Activated naive CD8-positive, alpha-beta T cell treated with anti-CD3 and anti-CD28 coated beads for 36 hours (primary cell): ENCODE measurements at places on chromosomes 5 and 9. TPM values are rescaled to one million over a fixed set of nuclear protein-coding genes. Genes with fewer than 3 reads are reported as not detected.

DNA sequence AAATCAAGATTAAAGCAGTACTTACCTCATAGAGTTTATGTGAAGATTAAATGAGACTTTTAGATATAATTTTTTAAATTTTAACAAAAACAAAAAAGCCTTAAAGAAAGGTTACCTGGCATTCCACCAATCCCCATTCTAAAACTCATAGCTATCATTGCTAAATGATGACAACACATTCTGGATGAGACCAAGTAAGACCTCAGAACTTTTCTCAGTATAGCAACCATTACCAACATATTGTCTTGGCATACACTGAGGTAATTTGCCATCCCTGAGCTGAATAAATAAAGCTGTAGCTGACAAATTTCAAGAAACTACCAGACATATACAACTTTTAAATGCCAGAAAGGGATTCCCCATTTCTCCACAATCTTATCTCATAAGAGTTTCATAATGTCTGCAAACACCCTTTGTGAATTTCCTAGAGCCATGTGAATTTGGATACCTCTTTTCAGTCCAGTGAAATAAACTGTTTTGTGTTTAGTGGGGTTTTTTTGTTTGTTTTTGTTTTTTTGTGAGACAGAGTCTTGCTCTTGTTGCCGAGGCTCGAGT lies 29.5 kb downstream of the RANBP3L start:
- DNase-seq: no peak

GRCh38 chr5:77316871-77317661 lies 106.6 kb downstream of the PDE8B start:
- no peak for DNase-seq

GRCh38 chr5:39461007-39461682 lies 36.4 kb upstream of the DAB2 start:
- no peak for DNase-seq

DNA sequence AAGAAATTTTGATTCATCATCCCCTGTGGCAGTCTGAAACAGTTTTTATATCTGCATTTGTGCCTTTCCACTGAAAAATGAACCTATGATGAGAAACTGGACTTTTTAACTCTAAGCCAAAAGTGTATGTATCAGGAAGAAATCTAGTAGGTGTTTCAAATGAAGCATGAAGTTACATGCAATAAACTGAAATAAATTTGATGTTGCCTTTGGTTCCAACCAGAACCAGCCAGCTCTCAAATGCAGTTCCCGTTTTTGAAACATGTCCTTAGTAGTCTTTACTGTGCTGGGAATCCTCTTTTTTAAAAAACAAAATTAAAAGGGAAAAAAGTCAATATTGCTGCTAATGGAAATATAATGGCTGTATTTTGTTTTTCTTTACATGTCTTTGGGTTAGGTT lies 43.9 kb downstream of the HACD4 start:
- DNase-seq: no peak

GRCh38 chr5:143011585-143011984 lies 241.4 kb downstream of the ARHGAP26 start:
- no peak for DNase-seq

- no peak for DNase-seq
Measured at GRCh38 chr5:126178521-126178920, 244.7 kb upstream of the GRAMD2B start.

DNA sequence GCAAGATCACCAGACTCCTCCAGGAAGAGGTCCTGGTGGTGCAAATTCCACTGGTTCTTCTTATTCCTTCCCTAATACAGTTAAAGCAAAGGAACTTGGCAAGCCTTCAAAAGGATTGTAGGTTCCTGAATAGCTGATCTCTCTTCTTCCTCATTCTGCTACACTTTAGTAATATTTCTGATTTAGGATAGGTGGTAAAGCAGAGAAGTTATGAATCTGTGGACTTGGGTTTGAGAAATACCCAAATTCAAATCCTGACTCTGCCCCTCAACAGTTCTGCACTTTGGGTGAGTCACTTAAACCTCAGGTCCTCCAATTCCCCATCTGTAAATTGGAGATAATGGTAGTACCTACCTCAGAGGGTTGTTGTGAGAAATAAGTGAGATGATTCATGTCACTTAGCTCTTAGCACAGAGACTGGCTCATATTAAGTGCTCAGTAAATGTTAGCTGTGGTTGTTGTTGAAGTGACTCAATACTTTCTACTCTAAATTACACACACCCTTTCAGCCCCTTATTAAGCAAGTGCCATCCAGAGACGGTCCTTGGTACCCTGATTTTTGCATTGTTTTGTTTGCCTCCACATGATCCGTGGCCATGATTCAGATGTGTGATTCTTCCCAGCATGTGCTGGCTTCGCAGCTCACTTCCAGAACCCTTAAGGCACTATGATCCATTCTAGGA lies 5.2 kb downstream of the SH3RF2 start:
- DNase-seq: no peak

GRCh38 chr5:104189909-104190308 lies 627.3 kb upstream of the NUDT12 start:
- DNase-seq: no peak

DNA sequence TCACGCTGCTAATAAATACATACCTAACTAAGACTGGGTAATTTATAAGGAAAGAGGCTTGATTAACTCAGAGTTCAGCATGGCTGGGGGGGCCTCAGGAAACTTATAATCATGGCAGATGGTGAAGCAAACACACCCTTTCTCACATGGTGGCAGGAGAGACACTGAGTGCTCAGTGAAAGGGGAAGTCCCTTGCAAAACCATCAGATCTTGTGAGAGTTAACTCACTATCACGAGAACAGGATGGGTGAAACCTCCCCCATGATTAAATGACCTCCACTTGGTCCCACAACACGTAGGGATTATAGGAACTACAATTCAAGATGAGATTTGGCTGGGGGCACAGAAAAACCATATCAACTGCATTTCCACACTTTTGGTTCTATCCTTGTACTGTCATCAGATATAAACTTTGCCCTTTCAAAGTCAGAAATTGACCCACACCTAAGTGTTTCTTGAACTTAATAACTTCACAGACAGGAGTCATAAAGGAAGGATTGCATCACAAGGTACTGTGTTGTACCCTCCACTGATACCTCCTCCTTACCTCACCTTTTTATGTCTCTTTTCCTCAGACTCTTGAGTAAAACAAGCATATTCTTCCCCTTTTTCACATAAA lies 319.1 kb upstream of the PIK3R1 start:
- DNase-seq: no peak

DNA sequence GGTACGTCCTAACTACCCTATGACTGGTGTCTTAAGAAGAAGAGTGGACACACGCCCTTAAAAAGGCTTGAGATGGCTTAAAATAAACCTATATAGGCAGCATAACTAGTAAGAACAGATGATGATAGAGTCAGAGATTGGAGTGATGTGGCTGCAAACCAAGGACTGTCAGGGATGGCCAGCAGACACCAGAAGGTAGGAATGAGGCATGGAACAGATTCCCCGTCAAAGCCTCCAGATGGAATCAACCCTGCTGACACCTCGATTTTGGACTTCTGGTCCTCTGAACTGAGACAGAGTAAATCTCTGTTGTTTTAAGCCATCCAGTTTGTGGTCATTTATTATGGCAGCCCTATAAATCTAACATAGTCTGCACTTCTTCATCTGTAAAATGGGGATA lies 7.4 kb downstream of the TMOD1 start:
- DNase-seq: no peak

- peak; percentile 57 for DNase-seq
Measured at GRCh38 chr9:96009690-96010472, 134.4 kb downstream of the ERCC6L2 start.

DNA sequence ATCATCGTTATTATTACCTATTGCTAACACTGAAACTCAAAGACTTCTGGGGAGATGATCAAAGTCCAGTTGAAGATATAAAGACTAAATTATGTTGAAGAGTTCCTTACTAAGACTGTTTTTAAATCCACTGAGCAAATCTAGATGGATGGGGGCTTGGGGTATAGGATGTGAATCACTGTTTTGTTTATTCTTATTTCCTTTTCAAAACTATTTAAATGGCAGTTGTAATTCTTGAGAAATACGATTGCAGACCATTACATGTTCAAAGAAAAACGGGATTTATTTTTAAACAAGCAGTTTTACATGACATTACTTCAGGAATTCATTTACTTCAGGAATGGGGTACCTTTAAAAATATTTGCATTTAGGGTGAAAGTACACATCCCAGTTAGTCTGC lies 4.3 kb downstream of the RASGRF2 start:
- DNase-seq: no peak

DNA sequence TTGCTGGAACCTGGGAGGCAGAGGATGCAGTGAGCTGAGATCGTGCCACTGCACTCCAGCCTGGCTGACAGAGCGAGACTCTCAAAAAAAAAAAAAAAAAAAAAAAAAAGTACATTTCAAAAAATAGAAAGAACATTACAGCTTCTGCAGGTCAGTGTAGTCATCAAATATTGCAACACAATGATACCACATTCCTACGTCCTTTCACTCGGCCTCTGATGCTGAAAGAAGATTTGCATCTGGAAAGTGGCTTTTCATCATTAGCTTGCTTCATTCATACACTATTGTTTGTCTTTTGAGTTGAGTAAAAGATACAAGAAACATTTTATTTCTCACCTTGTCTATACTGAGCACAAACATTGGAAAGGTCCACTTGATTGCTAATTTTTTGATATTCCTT lies 59.6 kb upstream of the CPLANE1 start:
- no peak for DNase-seq

DNA sequence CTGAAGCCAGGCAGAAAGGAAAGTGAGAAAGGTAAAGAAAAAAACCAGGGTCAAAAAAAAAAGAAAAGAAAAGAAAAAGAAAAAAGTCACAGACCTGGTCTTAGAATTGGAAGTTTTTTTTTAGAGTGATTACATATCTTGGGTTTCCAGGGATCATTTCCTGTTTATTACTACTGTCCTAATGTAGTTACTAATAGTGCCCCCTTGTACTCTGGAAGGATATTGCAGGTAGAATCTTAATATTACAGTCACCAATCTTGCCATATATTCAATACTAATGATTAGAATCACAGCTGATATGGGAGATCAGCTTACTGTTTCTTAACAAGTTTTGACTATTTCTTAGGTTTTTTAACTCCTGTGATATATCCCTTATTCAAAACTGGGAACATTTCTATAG lies 543.2 kb upstream of the CDH6 start:
- no peak for DNase-seq

DNA sequence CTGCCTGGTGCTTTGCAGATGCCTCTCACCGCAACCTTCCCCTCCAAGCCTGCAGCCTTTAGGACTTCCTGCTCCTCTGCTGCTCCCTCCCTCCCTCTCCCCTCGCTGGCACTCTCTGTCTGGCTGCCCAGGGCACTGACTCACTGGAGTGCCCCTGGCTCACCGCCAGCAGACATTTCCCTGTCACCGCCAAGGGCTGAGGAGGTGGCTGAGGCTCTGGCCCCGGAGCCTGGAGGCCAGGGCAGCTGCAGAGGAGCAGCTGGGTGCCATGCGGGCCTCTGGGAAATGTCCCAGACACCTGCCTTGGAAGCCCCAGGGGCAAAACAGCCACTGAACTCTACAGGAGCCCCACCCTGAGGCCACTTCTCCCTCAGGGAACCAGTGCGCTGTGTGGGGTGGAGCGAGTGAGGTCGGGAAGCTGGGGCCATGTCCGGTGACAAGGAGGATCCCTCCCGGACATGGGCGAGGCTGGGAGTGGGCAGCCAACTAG lies 53.4 kb downstream of the TENT4A start:
- peak; percentile 48 for DNase-seq

DNA sequence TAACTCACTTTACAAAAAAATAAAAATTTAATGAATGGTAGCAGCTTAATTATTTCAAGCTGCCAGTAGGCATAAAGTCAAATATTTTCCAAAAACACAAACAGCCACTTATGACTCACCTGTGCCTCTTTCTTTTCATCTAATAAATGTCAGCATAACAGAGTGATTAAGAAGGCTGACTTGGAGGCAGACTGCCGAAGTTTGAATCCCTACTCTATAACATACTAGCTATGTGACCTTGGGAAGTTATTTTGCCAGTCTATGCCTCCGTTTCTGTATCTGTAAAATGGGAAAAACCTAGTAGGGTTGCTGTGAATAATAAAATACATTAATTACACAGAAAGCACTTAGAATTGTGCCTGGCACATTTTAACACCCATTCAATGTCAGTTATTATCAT lies 33.8 kb downstream of the FANCC start:
- no peak for DNase-seq

DNA sequence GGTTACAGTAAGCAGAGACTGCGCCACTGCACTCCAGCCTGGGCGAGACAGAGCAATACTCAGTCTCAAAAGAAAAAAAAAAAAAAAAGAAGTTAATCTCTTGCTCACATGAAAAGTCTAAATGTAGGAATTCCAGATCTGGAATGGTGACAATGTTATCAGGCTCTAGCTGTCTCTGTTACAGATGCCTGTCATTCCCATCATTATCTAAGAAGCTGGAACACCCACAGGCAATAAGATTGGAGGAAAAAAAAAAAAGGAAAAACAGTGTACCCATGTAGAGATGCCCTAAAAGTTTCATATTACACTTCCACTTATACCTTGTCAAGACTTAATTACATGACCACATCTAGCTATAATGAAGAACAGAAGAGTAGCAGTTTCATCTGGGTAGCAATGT lies 38.2 kb downstream of the PTBP3 start:
- DNase-seq: no peak

DNA sequence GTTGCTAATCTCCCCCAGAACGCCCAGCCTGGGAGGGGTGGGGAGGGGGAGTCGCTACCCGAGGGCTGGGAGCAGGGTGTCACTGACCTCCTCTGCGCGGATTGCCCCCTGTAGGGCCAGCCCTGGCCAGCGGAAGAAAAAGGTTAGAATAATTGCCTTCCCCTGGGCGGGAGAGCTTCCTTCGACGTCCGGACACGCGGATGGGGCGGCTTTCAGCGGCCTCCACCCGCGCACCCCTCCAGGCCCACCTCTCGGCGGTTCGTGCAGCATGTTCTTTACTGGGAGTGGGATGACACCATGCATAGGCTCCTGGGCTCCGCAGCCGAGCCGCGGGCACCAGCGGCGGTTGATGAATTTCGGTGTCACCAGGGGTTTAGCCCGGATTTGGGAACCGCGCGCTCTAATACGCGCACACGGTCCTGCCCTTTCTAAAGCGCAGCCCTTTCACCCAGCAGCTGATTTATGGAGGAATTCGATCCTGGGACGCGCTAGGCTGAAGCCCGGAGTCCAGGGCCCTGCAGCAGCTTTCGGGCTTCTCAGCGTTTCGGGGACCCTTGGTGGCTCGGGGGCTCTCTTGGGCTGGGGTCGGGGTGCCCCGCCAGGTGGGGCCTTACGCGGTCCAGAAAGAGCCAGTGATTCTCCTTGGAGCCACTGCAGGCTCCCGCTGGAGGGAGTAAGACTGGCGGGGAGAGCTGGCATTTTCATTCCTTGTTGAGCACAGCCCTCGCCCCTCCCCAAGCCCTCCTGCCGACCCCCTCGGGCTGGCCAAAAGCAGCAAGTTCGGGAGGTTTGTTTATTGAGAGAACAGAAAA lies 10.1 kb downstream of the LMX1B start:
- DNase-seq: no peak

- no peak for DNase-seq
Measured at GRCh38 chr5:33311893-33312292, 128.9 kb upstream of the TARS1 start.

- DNase-seq: peak; percentile 40
Measured at GRCh38 chr5:108642170-108642906, 105.4 kb upstream of the FER start.

GRCh38 chr9:137813651-137814415 lies 63.7 kb upstream of the CACNA1B start:
- no peak for DNase-seq

GRCh38 chr5:164207646-164208045 lies 702.2 kb downstream of the MAT2B start:
- DNase-seq: no peak

Gene ZNG1F
- 16.0 TPM for total RNA-seq

Gene SCGB3A2
- total RNA-seq: not detected

Gene IL13
- total RNA-seq: 0.44 TPM

Gene DDX46
- 77.2 TPM for total RNA-seq

Gene PDZD2
- total RNA-seq: 0.42 TPM
